DND-41 (cell line): ENCODE measurements at places on chromosomes 5 and 9.

GRCh38 chr5:129459777-129460671, at the start of gene ADAMTS19:
Gene ADAMTS19, plus strand, starts transcription at chr5:129460298. Its CDS starts 94 bp downstream, at chr5:129460392.
- H3K4me3 ChIP-seq, result no peak within 1 kb of the TSS
- no peaks in the 10 kb centered on the region for H3K27me3 ChIP-seq
- H3K4me1 ChIP-seq, result no peaks in the 10 kb centered on the region
- DNase-seq, result no peak
- H3K27ac ChIP-seq, result no peak within 1 kb of the TSS
- H3K36me3 ChIP-seq, result no peaks in the 10 kb centered on the region

DNA sequence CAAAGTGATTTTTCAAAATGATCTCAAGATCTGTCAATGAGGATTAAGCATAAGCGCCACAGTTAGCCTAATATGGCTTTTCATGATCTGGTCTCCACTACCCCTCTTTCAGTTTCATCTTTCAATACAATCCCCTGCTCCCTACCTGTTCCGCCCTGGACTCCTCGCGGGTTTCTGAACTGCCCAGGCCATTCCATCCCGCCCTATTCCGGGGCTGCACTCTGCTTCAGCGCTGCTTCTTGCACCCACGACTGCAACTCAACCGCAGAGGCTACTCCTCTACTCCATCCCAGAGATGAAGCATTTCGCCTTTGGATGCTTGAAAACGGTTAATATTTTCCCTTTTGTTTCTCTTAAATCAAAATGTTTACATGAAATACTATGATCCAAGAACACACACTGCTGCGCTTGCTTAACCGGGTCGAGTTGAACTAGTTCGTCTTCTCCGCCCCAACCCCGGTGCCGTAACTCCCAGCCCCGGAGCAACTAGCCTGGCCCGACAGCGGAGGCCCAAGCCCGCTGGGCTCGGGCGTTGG, 716 bp upstream of the OTULIN start:
- peak overlapping the region; percentile 86 for H3K27ac ChIP-seq
- peaks cover 20% of the 10 kb centered on the region; the same call in 1 of the 2 replicates for H3K36me3 ChIP-seq
- DNase-seq, result peak; percentile 24
- no peaks in the 10 kb centered on the region for H3K27me3 ChIP-seq
- peak overlapping the region; percentile 80 for H3K4me3 ChIP-seq

GRCh38 chr9:98807070-98807813, at the start of gene GALNT12:
Gene GALNT12, plus strand, starts transcription at chr9:98807670. Its CDS starts 29 bp downstream, at chr9:98807699.
- no peak for DNase-seq
- no peaks in the 10 kb centered on the region for H3K36me3 ChIP-seq
- H3K27ac ChIP-seq, result no peak within 1 kb of the TSS
- H3K4me3 ChIP-seq, result no peak within 1 kb of the TSS
- H3K4me1 ChIP-seq, result no peaks in the 10 kb centered on the region

GRCh38 chr9:16202221-16202620, 649.4 kb downstream of the CCDC171 start:
- H3K27ac ChIP-seq, result no peak overlapping the region
- no peaks in the 10 kb centered on the region for H3K27me3 ChIP-seq
- H3K36me3 ChIP-seq, result no peaks in the 10 kb centered on the region
- peaks cover 12% of the 10 kb centered on the region for H3K4me1 ChIP-seq

- H3K36me3 ChIP-seq, result no peaks in the 10 kb centered on the region
- no peak overlapping the region for H3K4me3 ChIP-seq
- no peak overlapping the region for H3K27ac ChIP-seq
These were observed 15.5 kb downstream of the IGFBPL1 start for GRCh38 chr9:38408719-38409118.

- no peak overlapping the region for H3K4me3 ChIP-seq
- DNase-seq, result no peak
- peaks cover 17% of the 10 kb centered on the region for H3K4me1 ChIP-seq
- no peak overlapping the region for H3K27ac ChIP-seq
- H3K27me3 ChIP-seq, result no peaks in the 10 kb centered on the region
These were observed 157.5 kb downstream of the PIK3R1 start for GRCh38 chr5:68373050-68373449.

DNA sequence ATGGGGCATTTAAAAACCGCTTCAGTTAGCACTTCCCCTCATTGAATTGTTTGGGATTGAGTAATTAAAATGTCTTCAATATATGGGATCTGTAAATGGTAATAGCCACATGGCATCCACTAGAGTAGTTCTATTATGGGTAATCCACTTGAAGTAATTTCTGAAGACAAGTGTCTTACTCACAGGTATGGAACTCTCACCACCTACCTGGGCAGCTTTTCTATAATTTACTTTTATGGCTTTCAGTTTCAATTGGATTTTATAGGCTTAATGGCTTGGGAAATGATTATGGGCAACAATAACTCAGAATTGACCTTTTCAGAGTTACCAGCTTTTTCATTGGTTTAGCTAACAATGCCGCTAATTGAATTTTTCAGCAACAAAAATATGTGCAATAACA, 597.9 kb downstream of the PTPRD start:
- no peak overlapping the region for H3K27ac ChIP-seq
- H3K36me3 ChIP-seq, result no peaks in the 10 kb centered on the region
- H3K27me3 ChIP-seq, result no peaks in the 10 kb centered on the region
- no peaks in the 10 kb centered on the region for H3K4me1 ChIP-seq

DNA sequence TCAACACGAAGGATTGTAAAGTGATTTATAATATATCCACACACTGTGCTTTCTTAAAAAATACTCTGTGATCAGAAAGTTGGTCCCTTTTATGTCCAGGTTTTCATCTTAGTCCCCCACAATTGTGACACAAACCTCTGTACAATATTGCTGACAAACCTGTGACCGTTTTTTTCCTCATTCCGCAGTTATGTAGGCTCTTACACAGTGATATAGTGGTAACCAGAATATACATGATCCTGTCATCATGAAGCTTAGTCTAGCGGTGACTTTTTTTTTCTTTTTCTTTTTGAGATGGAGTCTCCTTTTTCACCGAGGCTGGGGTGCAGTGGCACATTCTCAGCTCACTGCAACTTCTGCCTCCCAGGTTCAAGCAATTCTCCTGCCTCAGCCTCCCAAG, 8.7 kb downstream of the ANP32B start:
- peaks cover 73% of the 10 kb centered on the region for H3K36me3 ChIP-seq
- H3K27me3 ChIP-seq, result no peaks in the 10 kb centered on the region
- H3K4me3 ChIP-seq, result no peak overlapping the region
- H3K4me1 ChIP-seq, result peaks cover 34% of the 10 kb centered on the region
- no peak overlapping the region for H3K27ac ChIP-seq

GRCh38 chr5:66169534-66169933, 25.4 kb downstream of the SREK1 start:
- H3K4me1 ChIP-seq, result peaks cover 28% of the 10 kb centered on the region
- H3K36me3 ChIP-seq, result peaks cover 82% of the 10 kb centered on the region
- DNase-seq, result no peak
- no peak overlapping the region for H3K27ac ChIP-seq
- H3K27me3 ChIP-seq, result no peaks in the 10 kb centered on the region
- no peak overlapping the region for H3K4me3 ChIP-seq

DNA sequence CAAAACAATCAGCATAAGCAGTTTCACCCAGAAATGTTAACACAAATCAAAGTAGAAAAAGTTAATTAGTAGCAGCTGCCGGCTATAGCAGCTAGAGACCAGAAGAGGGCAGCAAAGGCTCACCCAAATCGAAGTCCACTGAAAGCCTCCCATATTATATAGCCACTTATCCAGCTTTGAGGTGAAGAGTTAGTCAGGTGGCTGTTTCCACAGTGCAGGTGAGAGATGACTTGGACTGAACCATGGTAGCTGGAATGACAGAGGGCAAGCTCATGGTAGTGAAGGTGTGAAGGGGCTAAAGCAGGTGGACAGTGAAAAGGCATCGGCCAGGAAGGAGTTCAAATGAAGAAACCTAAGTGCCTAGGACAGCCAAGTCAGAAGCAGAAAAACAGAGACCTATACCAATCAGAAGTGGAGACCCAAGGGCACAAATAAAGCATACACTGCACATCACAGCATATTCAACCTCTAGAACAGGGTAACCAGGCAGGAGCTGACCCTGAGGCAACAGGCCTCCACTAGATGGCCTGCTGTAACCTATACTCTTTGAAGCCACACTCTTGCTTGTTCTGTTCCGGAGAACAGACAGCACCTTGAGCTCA, 7.2 kb upstream of the RNF38 start:
- H3K4me3 ChIP-seq, result no peak overlapping the region
- no peaks in the 10 kb centered on the region for H3K27me3 ChIP-seq
- H3K27ac ChIP-seq, result no peak overlapping the region; the same call in 1 of the 2 replicates
- no peaks in the 10 kb centered on the region for H3K4me1 ChIP-seq
- H3K36me3 ChIP-seq, result no peaks in the 10 kb centered on the region
- DNase-seq, result peak; percentile 65

GRCh38 chr5:151448038-151448985, 909 bp downstream of the SLC36A1 start:
- peak; percentile 18 for DNase-seq
- peak overlapping the region; percentile 74 for H3K4me3 ChIP-seq
- no peaks in the 10 kb centered on the region; the same call in 1 of the 2 replicates for H3K36me3 ChIP-seq
- H3K4me1 ChIP-seq, result peaks cover 24% of the 10 kb centered on the region
- peak overlapping the region; percentile 63 for H3K27ac ChIP-seq

GRCh38 chr9:89750117-89750791, 145.4 kb downstream of the GADD45G start:
- H3K4me3 ChIP-seq, result no peak overlapping the region
- H3K27ac ChIP-seq, result no peak overlapping the region
- DNase-seq, result no peak
- H3K36me3 ChIP-seq, result no peaks in the 10 kb centered on the region

- H3K4me3 ChIP-seq, result no peak overlapping the region
- no peaks in the 10 kb centered on the region for H3K27me3 ChIP-seq
- no peak for DNase-seq
- H3K36me3 ChIP-seq, result no peaks in the 10 kb centered on the region
These were observed 466.0 kb downstream of the CAAP1 start for GRCh38 chr9:26426551-26427131.

DNA sequence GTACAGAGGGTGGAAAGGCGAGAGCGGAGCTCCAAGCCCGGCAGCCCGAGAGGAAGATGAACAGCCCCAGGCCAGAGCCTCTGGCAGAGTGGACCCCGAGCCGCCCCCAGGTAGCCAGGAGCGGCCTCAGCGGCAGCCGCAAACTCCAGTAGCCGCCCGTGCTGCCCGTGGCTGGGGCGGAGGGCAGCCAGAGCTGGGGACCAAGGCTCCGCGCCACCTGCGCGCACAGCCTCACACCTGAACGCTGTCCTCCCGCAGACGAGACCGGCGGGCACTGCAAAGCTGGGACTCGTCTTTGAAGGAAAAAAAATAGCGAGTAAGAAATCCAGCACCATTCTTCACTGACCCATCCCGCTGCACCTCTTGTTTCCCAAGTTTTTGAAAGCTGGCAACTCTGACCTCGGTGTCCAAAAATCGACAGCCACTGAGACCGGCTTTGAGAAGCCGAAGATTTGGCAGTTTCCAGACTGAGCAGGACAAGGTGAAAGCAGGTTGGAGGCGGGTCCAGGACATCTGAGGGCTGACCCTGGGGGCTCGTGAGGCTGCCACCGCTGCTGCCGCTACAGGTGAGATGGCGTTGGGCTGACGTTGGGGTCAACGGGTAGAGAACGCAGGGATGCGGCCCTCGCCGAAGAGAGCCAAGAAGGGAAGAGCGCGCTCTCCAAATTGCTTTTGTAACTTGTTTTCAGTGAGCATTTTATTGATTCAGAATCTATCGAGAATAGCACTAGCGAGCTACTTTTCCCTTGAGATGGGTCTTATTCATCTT, at the start of gene PTGER4:
Gene PTGER4, plus strand, starts transcription at position 3 of the 769 bp plus-strand sequence. CDS start 1,079 bp downstream, outside the sequence.
- H3K4me1 ChIP-seq, result peaks cover 38% of the 10 kb centered on the region
- H3K27me3 ChIP-seq, result no peaks in the 10 kb centered on the region
- peak within 1 kb of the TSS; percentile 99 for H3K27ac ChIP-seq
- peaks cover 48% of the 10 kb centered on the region for H3K36me3 ChIP-seq

GRCh38 chr9:129655154-129655553, 10.3 kb upstream of the PRRX2 start:
- no peaks in the 10 kb centered on the region for H3K27me3 ChIP-seq
- H3K4me3 ChIP-seq, result no peak overlapping the region
- H3K4me1 ChIP-seq, result no peaks in the 10 kb centered on the region
- no peaks in the 10 kb centered on the region for H3K36me3 ChIP-seq
